ENCODE measurements at places on chromosomes 5 and 9.

DNA sequence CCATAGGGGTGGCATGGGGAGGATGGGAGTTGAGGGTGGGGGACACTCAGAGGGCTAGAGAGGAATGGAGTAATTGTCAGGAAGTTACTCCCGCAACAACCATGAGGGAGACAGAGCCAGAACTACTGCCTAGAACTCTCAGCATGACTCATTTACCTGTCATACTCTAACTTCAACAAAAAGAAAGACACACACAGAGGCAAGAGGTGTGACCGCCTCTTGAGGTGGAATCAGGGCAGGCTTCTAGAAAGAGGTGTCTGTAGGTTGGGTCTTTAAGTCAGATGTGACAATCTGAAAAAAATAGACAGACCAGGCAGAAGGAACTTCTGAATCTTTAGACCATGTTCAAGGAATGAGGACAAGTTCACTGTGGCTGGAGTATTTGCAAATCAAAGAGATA is 73.4 kb downstream of the GABBR2 start:
- no peak for DNase-seq

DNA sequence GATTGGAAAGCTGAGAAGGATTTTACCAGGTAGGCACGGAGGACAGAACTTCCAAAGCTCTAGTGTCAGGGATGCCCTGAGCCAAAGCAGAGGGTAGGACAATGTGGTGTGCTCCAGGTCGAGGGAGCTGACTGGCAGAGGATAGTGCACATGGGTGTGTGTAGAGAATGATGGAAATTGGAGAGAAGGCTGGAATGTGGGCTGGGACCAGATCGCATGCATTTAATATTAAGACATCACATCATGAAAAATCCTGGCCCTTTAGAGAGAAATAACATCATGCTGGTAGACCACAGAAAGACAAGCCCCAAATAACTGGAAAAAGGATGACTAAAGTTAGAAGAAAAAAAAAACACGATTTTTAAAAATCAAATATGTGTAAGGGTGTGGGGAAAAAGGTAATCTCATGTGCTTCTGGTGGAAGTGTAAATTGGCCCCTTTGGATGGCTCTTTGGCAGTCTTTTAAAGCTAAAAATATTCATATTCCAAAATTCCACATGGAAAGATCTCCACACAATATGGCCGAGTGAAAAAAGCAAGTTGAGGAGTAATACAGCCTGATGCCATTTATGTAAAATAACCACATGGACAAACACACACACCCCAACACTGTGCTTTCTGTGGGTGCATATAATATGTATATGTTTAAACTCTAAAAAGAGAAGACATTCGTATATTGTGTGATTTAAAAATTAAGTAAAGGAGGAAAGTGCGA is 67.0 kb upstream of the TGFBR1 start:
- DNase-seq: no peak

DNA sequence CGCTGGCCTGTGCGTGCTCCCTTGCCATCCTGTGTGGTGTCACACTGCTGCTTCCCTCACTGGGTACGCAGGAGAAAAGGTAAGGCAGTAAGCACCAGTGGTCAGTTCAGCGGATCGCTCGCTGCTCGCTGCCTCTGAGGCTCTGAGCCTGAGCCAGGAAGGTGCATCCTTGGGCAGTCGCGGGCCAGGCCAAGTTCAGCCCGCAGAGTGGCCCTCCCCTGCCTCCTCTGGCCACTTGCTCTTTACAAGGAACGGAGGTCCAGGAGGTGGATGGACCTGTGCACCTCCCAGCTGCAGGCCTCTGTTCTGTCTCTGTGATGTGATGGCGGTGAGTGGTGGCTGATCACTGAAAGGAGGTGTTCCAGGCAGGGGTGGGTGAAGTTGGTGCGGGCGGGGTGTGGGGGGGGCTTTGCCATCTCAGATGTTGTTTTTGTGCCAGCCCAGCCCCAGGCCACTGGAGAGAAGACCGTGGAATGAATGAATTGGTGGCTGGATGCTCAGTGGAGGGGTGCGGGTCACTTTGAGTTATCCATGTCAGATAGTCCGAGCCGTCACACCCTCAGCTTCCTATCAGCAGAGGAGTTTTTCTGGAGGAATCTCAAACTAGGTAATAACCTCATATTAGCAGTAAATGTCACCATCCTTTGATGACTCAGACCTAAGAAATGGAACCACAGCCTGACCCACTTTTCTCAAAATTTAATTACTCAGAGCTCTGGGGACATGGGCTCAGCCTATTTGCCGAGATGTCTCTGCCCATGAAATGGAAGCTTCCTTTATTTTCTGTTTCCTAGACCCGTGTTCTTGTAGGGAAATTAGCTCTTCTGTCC is 7.3 kb downstream of the COL5A1 start:
- no peak for DNase-seq

DNA sequence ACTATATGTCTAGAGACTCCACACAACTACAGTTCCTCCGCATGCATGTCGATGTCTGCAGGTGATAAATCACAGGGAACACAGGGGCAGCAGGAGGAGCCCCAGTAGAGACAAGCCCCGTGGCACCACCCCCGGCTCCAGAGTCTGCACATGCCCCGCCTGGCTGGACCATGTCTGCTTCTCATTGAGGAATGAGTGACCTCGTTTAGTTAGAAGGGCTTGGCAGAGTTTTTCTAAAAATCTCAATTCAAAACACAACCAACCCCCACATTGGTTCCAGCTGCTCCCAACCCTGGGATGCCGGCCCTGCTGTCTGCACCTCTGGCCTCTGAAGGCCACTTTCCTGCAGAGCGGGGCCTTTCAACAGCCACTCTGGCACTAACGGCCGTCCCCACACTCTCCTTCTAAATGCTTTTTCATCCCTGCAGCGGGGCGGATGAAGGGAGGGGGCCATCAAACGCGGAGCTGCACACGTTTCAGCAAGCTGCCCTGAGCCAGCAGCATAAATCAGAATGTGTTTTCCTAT is 106.3 kb downstream of the ROR2 start:
- DNase-seq: no peak

- DNase-seq: peak; percentile 24
These were observed 51.2 kb downstream of the RALGPS1 start for GRCh38 chr9:126965541-126966428.

- no peak for DNase-seq
These were observed 192.5 kb upstream of the TUT7 start for GRCh38 chr9:86546712-86547111.
